Stimulated activated CD4-positive, alpha-beta T cell treated with anti-CD3 and anti-CD28 coated beads, TNF-alpha, amount 100 ng/mL, for 48 hours (primary cell): ENCODE measurements at places on chromosomes 16 and 17.

- no peak for DNase-seq
These were observed 10.7 kb upstream of the GSDMA start for GRCh38 chr17:39951924-39952679.

DNA sequence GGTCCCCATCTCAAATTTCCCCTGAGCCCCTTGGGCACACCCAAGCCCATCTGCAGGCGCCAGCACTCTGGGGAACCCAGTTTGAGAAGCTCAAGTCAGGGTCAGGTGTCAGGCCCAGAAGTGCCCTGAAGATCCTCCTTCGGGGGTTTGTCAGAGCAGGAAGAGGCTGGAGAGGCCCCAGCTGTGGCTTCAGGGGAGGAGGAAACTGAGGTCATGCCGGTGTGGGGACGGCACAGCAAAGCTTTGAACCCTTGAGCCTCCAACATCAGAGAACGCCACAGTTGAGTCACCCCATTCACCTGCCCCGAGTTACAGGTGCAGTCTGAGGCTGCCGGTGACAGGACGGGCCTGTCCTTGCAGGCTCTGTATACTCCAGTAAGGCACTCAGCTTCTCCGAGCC lies 140.2 kb upstream of the CIBAR2 start:
- no peak for DNase-seq

DNA sequence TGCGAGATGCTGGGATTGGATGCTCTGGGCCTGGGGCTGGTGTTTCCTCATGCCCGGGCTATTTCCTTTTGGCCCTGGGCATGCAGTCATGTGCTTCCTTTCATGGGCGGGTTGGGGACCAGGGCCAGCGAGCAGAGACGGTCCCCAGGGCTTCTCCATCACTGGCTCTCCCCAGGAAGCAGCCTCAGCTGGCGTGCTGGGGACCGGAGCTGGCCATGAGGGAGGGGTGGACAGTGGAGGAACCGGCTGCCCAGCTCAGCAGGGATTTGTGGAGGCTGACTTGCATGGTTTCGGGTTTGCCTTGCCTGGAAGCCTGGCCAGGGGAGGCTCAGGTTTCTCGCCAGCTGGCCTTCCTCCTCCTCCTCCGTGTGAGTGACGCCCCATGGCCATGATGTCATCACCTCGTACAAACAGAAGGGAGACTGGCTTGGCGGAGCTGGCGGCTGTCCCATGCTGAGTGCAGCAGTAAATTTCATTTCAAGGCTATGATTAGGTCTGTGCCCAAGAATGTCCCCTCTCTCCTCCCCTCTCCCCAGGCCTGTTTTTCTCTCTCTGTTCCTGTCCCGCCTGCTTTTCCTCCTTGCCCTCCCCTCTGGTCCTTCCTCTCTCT lies 8.9 kb upstream of the TIMP2 start:
- no peak for DNase-seq

- DNase-seq = no peak
These were observed 5.4 kb downstream of the HIRIP3 start for GRCh38 chr16:29990034-29990433.
